T-helper 17 cell (primary cell): ENCODE measurements at places on chromosomes 1 and 21.

DNA sequence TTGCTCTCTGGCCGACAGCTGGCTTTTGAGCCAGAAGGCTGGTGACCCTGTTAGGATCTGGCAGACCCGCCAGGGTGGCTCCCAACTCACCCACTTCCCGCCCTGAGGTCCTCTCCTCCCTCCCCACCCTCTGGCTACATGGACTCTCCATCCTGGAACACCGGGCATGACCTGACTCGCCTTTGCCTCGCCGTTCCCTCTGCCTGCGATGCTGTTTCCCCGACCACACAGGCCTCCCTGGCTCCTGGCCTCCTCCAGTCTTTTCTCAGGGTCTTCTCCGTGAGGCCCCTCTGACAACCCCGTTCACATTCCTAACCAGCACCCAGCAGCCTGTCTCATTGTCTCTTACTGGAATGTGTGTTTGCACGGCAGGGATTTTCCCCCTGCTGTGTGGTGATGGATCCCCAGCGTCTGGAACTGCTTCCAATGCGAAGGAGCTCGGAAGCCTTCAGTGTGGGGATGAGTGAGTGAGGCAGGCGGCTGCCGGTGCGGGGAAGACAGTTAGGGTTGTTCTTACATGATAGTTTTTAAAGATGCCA is 46.0 kb upstream of the POFUT2 start:
- DNase-seq: no peak

GRCh38 chr21:14968029-14968428 is 96.8 kb downstream of the NRIP1 start:
- no peak for DNase-seq

GRCh38 chr1:38826262-38826661 is 33.3 kb downstream of the RRAGC start:
- DNase-seq: no peak

DNA sequence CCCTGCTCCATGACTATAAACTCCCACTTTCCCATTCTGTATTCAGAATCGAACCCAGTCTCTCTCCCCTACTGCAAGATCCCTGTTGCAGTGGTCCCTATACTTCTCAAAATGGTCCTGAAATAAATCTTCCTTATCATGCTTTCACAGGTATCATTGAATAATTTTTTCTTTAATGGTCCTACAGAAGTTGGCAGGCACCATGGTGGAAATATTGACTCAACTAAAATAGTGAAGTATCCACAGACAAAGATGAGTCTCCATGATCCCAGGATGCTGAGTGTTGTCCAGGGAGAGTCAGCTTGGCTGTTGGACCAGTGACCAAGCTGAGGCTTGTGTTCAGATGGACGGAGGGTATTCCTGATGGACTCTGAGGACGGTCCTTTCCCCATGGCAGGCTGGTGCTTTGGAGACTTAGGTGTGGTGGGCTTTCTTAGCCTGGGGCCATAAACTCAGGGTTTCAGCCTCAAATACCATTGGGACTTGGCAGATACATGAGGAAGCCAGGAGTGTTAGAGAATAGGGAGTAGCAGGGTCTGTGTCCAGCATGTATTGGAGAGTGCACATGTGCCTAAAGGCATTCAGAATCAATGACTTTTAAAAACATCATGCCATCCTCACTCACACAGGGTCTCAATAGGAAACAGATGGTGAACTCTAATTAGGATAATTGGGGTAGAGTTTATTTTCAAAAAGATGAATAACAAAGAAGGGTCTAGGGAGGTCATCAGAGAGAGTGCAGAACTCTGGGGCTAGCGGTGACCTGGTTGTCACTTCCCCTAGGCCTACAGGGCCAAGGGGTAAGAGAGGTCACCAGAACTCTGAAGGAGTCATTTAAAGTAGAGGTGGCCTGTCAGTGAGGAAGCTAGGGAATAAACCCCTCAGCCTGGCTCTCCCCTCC is 19.8 kb downstream of the TINAGL1 start:
- DNase-seq: no peak

GRCh38 chr1:81554534-81554933 is 246.2 kb upstream of the ADGRL2 start:
- no peak for DNase-seq

DNA sequence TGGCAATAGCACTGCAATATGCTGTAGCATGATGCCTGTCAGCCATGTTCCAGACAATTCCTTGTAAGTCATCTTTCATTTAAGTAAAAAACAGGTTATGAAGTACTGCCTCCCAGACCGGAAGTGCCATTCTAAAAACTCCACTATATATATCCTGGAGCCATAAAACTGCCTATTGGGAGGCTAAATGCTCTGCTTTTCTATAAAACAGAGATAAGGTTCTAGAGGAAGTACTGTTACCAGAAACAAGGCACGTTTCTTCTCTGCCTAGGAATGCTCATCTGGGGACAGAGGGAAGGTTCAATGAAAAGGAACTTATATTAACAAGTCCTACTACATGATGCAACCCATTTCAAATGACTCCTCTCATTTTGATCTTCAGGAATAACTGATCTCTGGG is 66.8 kb downstream of the GPR137B start:
- no peak for DNase-seq

GRCh38 chr1:22117851-22118250 is 25.0 kb downstream of the WNT4 start:
- DNase-seq: no peak

DNA sequence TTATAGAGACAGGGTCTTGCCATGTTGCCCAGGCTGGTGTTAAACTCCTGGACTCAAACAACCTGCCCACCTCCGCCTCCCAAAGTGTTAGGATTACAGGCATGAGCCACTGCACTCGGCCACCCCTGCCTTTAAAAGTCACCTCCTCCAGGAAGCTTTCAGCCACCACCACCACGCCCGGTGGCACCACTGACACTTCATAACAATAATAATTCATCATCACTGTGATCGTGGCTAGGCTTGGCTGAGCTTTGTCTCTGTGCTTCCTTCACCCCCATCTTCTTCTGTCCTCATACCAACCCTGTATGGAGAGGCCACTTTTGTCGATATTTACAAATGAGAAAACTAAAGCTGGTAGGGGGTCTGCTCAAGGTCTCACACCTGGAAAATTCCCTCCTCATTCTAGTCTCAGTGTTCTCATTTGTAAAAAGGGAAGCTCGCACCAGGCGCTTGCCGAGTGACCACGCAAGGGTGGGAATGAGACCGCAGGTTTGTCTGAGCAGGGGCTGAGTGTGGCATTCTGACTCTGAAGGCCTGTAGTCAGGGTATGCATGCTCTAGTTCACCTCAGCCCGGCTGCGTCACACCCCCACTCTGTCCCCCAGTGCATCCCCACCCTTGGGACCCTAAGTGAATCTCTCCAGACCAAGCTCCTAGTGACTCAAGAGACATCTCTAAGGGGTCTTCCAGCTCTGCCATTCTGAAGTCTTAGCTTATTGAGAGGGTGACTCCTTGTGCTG is 12.9 kb upstream of the EPHA2 start:
- no peak for DNase-seq

DNA sequence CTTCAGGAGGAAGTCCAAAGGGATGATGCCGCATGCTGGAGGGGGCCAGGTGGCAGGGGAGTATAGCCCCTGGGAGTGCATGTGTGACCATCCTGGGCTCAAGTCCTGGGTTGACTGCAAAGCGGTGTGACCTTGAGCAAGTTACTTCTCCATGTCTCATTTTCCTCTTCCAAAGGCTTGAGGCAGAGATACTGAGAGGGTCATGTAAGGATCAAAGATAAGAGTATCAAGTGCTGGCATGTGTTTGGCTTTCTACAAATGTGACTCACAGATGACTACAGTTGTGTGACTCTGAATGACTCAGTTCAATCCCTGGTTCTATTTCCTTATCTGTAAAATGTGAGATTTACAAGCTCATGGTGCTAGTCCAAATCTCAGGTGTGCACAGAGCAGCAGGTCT is 26.1 kb downstream of the PROK1 start:
- DNase-seq: no peak

DNA sequence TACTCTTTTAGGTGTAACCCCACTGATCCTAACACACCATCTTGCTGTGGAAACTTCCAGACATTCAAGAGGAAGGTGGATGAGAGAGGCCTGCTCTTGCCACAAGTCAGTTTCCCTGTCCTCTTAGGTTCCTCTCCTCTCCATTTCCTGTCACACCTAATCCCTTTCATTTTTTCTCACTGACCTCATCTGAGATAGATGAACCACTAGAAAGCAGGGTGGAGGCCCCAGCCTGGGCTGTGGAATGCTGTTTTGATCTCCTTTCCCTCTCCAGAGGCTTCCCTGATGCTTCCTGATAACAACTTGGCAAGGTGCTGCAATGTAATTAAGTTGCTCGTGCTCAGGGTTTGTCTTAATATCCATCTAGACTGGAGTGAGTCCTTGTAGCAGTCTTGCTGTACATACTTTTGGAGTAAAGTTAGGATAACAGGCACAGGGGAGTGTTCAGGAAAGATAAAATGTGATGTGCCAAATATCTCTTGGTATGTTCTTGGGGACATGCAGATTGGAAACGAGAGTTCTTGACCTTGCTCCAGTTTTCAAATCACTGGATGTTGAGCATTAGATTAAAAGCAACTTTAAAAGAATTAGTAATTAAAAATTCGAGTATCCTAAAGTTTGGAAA is 11.2 kb downstream of the LRRC42 start:
- no peak for DNase-seq

DNA sequence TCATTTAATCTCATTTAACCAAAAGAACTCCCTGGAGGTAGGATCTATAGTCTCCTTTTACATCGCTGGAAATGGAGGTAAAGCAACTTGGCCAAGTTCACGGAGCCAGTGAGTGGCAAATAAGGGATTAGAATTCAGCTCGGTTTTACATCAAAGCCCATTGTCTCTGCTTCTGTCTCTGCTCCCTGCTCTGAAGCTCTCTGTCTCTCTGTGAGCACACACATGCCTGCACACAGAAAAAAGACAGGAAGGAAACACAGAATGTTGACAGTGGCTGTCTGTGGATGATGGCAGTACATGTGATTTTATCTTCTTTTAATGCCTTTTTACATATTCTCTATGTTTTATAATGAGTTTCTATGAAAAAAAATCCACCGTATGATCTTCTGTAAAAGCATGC is 8.9 kb upstream of the DHRS3 start:
- DNase-seq: no peak

DNA sequence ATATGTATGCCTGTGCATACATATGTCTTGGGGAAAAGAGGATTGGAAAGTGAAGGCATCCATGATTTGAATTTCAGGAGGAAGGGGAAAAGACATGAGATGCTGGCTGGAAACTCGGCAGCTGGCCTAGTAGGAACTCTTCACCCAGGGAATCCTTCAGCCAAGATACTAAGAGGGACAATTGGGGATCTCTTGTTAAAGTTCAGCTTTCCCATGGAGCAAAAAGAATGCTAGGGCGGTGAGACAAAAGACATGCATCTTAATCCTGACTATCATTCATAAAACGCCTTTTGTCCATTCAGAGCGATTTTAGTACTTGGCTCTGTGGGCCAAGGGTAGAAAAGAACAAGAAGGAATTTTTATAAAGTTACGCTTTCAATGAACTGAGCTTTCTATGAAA is 20.5 kb downstream of the PDPN start:
- DNase-seq: no peak

GRCh38 chr1:46517932-46518498 is 28.4 kb downstream of the DMBX1 start:
- no peak for DNase-seq

GRCh38 chr1:37795340-37796125 is 1.9 kb downstream of the MANEAL start:
- DNase-seq: no peak

GRCh38 chr1:21261551-21262292 is 28.5 kb downstream of the ECE1 start:
- no peak for DNase-seq

GRCh38 chr1:36160388-36160948 is 4.5 kb downstream of the MAP7D1 start:
- no peak for DNase-seq

DNA sequence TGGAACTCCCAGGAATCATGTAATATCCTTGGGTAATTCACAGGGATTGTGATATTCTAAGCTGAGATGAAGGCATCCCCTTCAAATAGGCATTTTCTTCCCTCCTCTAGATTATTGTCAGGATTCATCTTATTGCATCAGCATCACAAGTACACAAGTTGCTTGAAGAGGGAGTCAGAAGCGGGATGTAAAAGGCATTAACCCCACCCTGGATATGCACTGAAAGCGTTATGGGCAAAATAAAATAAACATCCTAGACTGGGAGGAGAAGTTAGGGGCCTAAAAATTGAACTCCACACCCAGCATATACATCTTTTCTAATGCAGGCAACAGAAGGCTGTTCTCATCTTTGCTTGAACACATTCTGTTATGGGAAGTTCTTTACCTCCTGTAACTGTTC is 381.2 kb downstream of the SETD4 start:
- DNase-seq: no peak

DNA sequence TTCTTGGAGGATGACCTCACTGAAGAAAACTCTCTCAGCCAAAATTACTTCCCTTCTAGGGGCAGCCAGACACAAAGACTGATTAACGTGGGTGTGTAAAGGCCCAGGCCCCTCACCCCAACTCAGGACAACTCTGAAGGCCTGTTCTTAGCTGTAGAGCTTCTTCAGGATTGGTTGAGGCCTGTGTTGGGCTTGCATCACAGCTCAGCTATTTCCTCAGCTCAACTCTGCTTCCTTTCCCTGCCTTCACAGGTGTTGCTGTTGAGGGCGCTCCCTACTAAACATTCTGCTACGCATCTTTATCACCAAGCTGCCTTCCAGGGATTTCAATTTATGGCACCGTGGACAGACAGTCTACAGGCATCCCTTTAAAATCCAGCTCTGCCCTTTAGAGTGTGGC is 36.8 kb downstream of the MAB21L3 start:
- no peak for DNase-seq

DNA sequence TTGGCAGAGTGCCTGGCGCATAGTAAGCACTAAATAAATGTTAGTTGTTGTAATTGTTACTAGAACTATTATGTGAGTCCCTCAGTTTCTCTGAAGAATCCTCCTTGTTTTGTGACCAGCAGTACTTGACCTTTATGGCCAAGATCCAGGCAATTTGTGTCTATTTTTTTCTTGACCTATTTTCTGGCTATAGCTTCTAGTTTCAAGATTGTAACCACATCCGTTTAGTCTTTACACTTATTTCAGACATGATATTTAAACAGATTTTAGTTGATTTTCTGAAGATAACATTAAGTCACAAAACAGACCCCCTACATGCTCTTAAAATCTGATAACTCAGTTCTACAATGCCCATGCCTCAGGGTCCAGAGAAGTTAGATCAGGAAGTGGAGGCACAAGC is 50.3 kb downstream of the CDC7 start:
- DNase-seq: no peak

DNA sequence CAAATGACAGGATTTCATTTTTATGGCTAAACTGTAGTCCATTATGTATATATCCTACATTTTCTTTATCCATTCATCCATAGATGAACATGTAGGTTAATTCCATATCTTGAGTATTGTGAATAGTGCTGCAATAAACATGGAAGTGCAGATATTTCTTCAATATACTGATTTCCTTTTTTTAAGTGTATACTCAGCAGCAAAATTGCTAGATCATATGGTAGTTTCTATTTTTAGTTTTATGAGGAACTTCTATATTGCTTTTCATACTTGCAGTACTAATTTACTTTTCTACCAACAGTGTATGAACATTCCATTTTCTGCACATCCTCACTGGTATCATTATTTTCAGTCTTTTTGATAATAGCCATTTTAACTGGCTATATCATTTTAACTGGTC is 30.1 kb downstream of the OR10J5 start:
- no peak for DNase-seq

GRCh38 chr1:83516369-83516768 is 482.6 kb downstream of the TTLL7 start:
- no peak for DNase-seq
